ENCODE measurements at places on chromosomes 16 and 17.
A peak's percentile ranks its signal among the peaks of the same experiment; 100 is the strongest.

GRCh38 chr17:19003543-19004420 lies 782 bp downstream of the FAM83G start:
- peak; percentile 47 for DNase-seq

DNA sequence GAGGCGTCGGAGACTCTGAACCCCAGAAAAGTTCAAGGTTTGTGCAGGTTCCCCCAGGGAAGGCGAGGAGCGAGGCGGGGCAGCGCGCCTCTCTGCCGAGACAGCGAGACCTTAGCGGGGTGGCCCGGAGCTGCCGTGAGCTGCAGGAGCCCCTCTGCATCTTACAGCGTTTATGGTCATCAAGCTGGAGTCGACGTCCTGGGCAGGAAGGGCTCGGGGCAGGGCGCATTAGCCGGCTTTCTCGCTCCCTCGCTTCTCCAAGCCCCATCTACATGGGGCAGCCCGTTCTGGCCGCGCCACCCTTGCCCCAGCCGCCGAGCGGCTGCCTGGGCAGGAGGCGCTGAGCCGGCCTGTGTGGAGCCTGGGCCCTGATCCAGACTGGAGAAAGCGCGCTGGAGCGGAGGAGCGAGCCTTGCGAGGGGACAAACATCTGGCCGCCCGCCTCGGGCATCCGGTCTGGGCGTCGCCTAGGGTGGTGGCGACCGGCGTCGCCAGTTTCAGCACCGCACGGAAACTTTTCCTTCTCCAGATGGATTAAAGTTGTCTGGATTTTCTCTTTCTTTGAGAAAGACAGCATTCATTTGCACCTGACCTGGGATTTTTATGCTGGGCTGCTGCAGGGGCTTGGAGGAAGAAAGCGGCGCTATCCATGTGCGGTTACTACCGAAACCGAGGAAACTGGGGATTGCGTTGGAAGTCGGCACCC lies 750 bp downstream of the TMEM132E start:
- DNase-seq = no peak

DNA sequence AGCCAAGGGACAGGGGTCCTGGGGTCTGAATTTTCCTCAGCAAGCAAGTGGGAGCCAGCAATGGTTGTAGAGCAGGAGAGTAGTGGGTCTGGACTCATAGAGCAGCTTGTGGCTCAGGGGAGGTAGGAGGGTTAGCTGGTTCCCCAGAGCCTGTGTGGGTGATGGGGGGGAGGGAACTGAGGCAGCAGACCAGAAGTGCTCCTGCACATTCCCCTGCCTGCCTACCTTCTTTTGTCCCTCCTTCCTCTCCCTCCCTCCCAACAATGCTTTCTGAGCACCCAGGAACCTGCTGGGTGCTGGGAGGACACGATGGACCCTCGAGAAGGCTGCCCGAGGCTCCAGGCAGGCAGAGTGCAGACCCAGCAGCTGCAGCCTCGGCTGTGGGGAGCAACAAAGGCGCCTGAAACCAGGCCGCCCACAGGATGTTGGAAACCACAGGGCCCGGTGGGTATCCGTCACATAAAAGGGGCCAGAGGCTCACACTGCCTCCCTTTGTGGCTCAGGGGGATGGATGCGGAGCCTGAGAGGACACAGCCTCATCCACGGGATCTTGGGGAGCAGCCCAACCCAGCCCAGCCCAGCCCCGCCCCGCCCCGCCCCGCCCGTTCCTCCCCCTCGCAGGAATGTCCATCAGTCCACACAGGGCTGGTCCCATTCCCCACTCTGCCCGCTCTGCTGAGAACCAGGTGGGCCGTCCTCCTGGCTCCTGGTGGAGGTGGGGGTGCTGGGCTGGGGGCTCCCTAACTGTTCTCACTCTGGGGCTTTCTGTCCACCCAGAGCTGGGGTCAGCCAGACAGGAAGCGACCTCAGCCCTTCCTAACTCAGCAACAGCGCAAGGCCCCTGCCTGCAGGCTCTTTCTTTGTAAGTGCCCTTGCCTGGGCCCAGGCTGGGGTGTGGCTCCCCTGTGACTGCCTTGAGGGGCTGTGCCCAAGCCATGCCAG lies 1.7 kb upstream of the NLRC3 start:
- no peak for DNase-seq

DNA sequence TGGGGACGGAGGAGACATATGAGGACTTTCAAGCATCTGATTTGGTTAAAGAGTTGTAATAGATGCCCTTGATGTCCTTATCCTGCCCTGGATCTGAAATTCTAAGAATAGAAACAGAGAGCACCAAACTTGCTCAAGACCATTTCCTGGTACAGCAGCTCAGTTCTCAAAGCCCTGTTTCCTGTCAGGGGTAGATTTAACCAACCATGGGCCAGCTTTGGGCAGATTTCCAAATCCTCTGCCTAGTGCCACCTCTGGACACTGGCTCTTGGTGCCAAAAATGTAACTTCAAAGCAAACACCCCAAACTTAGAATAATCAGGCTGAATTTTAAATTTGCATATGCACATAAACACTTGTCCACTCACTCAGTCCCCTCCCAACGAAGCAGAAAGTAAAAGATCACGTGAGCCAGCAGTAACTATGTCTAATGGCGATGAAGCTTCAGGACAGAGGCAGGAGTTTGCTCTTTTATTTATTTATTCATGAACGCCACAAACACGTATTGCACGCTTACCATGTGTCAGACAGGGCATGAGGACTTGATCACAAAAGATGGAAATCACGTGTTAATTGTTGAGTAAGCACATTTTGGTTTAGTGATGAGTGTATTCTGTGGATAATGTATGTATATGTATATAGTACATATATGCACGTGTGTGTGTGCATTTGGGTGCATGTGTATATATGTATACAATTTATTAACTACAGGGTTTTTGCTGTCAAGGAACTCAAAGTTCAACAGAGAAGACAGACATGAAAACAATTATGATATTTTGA lies 23.1 kb upstream of the SDK2 start:
- no peak for DNase-seq

GRCh38 chr16:47143677-47144558 lies at the start of gene NETO2:
NETO2 (minus strand) TSS chr16:47143945; CDS start chr16:47143612, 333 bp downstream.
- peak; percentile 61 for DNase-seq

DNA sequence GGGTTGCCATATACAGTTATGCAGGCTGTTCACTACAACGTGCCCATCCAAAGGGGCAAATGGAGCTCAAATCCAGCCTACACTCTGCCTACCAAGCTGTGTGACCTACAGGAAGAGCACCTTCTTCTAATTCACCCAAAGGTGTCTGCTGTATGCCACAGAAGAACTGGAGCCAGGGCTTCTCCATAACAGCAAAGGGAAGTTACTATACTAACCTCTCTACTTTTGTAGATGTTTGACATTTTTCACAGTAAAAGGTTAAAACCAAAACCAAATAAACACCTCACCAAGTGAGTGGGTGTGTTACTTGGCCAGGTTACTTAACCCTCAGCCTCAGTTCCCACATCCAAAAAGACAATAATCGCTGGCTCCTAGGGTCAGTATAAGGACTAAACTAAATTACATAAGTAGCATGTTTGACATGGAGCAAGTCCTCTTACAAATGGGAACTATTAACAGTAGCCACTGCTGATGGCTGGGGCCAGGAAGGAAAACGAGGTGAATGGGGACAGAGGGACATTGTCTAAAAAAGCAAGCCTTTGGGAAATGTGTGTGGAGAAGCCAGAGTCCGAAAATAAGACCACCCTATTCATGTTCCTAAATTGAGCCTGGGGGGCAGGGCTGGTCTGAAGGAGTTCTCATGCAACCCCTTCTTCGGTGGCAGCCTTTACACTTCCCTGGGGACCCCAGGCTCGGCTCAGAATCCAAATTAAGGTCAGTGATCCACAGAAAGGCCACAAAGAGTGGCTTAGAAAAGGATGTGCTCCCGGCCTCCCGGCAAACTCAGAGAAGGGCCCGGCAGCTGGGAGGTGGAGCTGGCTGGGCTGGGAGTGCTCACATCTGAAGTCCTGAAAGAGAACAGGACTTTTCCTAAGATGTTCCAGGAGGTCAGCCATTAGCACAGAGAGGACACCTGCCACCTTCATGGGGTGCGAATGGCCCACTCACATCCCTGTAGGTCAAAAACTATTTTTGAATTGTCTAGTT lies 13.5 kb downstream of the CUEDC1 start:
- no peak for DNase-seq

- DNase-seq = no peak
Measured at GRCh38 chr16:26777821-26778220, 288.9 kb upstream of the C16orf82 start.

DNA sequence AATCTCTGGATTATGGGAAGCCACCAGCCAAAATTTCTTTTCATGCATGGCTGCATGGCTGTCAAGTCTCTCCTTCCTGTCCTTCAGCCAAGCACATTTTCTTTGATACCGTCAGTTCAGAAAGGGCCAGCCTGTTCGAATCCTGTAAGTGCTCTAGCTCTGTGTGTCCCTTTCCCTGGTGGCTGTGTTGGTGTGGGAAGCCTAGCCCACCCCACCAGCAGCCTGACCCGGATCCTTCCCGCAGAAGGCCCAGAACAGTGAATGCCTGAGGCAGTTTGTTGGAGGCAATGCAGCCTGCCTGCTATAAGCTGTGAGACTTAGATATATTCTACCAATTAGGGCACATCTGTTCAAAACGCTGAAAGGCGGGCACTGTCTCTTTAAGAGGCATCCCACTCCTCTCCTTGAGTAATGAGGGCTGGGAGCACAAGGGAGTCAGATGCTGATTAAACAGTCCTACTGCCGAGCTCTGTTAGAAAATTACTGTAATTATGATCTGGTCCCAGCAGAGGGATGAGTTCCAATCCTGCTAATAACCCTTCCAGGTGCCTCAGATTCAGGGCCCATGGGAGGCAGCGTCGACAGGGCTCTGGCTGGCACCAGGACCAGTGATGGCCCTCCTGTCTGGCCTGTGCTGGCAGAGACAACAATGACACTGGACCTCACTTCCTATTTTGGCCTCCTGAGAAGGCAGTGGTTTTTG lies 18.4 kb downstream of the SNX11 start:
- no peak for DNase-seq

DNA sequence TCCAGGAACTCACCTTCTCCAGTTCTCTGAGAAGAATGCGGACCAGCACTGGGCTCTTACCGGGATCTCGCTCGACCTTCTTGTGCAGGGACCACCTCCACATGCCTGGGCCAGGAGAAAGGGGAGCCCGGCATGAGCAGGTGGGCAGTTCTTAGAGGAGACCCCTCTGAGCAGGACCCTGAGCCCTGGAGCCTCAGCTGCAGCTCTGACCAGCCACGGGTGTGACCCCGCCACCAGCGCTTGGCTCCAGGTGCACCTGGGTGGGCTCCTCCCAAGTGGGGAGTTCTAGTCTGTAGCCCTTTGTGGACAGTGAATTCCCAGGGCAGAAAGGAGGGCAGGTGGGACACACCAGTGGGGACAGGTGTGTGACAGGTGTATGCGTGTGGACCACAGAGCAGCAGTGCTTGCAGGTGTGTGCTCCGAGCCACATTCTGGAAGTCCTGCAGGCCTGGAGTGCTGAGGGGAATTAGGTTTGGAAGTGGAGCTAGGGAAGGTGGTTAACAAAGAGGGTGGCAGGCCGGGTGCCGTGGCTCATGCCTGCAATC lies 28.9 kb downstream of the PIK3R6 start:
- DNase-seq = no peak

DNA sequence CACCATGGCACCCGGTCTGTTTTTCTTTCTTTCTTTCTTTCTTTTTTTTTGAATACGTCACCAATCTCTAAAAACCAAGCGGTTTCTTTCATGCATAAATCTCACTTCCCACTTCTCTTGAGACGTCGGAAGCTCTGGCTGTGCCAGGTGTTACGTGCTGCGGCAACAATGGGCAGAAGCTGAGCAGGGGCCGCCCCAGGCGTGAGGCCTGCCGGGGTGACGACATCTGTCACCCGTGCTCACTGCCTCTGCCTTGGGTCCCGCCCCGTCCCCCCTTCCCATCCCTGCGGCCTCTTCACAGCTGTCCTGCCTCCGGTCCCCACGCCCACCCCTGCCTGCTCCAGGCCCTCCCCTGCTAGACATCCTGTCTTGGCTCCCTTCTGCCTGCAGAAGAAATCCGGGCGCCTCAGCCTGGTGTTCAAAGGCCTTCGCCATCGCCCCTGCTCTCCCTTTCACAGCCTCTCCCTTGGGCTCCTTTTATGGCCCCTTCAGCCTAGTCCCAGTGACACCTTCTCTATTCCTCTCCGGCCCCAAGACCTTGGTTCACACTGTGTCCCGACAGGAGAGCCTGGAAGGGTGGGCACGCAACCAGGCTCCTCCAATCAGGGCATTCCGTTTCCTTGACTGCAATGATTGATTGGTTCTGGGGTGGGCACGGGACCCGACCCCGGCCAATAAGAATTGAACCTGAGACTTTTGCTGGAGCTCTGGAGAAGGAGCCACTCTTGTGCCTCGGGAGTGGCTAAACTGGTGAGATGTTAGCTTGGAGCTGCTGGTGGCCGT lies 4.8 kb downstream of the P2RX1 start:
- DNase-seq = peak; percentile 56

DNA sequence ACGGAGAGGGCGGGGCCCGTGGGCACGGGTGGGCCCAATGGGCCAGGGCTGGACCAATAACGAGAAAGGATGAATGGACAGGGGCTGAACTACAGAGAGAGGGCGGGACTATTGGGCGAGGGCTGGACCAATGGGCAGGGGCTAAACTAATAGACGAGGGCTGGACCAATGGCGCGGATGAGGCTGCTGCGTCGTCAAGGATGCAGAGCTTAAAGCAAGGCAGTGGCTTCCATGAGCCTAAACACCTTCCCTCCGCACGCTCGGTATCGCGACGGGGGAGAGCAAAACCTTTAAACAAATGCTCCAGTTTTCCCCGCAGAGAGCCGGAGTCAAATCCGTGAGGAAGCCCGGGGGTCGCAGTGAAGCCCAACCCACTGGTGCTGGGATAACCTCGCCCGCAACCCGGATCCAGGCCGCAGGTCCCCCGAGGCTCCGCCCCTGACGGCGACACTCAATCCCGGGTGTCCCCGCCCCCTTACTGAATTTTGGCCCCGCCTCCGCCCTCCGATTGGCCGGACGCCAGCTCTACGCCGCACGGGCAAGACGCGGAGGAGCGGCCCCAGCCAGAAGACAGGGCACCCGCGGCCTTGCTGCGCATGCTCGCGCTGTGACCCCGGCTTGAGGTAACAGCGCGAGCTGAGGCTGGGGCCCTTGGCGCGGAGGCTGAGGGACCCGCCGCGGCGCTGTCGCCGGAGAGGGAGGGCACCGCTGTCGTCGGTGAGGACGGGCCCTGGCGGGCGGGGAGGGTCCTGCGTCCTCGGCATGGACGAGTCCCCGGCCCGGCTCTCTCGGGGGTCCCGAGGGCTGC lies at the start of gene FLYWCH2:
FLYWCH2 (plus strand) TSS at position 566 of the 808 bp plus-strand sequence. CDS start 13,235 bp downstream, outside the sequence.
- peak; percentile 98 for DNase-seq

Data from stimulated activated CD8-positive, alpha-beta memory T cell treated with anti-CD3 and anti-CD28 coated beads, Interleukin-7, amount 100 ng/mL, for 4 hours (primary cell).